ENCODE measurements at places on chromosomes 7 and 10. TPM values are rescaled to one million over a fixed set of nuclear protein-coding genes. Genes with fewer than 3 reads are reported as not detected.

KDM7A gene
- 7.1 TPM for total RNA-seq

NEUROD6 gene
- total RNA-seq: not detected

WNT8B gene
- not detected for total RNA-seq

PVRIG gene
- total RNA-seq: not detected

SEMA3D gene
- total RNA-seq: 13.4 TPM

PRF1 gene
- total RNA-seq: not detected

HOXA4 gene
- total RNA-seq: 0.37 TPM

VWDE gene
- 0.33 TPM for total RNA-seq

SSC4D gene
- total RNA-seq: 0.55 TPM

LRRC61 gene
- 2.2 TPM for total RNA-seq
